ENCODE measurements at places on chromosomes 5 and 9.

DNA sequence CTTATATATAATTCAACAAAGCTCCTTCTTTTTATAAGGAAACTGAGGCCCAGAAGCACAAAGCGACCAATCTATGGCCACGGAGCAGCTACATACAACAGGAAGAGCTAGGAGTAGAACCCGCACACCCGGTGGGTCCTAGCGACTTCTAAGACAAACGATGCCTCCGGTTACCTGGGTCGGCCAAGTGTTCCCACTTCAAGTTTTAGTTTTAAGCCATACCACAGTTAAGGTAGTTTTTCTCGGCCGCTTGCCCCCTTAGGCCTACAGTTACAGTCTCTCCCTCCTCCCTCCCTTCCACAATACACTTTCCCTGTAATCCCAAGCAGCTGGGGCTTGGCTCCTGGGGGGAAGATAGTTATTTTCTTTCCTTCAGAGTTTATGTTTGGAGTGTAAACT lies 533 bp downstream of the SREK1IP1 start:
- DNase-seq: peak; percentile 26

DNA sequence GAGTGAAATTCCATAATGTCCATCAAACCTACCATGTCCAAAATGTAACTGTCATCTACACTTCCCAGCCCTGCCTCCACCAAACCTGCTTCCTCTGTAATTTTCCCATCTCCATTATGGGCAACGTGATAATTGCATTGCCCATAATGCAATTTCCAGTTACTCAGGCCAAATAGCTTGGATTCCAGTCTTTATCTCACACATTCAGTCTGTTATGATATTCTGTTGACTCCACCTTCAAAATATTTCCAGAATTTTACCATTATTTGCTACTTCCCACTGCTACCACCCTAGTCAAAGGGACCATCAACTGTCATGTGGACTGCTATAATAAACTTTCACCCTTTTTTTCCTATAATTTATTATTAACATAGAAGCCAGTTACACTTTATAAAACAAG lies 256.0 kb downstream of the CWC27 start:
- no peak for DNase-seq

- DNase-seq: peak; percentile 68
These were observed 33.5 kb downstream of the SPEF2 start for GRCh38 chr5:35651002-35651756.

- DNase-seq: no peak
These were observed 285.9 kb downstream of the ARHGEF28 start for GRCh38 chr5:73911761-73912393.

DNA sequence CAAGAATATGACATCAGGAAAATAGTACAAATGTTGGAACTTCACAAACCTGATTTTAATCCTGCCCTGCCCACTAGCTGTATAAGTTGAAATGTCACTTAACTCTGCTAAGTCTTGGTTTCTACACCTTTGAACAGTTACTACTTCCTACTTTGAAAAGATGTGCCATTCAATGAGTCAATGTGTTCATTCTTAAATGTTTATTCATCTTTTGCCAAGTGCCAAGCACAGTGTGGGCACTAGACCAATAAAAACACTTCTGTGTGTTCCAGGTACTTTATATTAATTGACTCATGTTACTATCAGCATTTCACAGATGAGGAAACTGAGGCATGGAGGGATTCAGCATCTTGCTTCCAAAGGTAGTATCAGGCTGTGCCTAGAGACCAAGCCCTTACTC lies 12.8 kb downstream of the PDCL start:
- no peak for DNase-seq

DNA sequence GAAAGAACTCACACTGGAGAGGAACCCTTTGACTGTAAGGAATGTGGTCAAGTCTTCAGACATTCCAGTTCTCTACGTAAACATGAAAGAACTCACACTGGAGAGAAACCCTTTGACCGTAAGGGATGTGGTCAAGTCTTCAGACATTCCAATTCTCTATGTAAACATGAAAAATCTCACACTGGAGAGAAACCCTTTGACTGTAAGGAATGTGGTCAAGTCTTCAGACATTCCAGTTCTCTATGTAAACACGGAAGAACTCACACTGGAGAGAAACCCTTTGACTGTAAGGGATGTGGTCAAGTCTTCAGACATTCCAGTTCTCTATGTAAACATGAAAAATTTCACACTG lies 32.6 kb downstream of the MAPK9 start:
- no peak for DNase-seq

DNA sequence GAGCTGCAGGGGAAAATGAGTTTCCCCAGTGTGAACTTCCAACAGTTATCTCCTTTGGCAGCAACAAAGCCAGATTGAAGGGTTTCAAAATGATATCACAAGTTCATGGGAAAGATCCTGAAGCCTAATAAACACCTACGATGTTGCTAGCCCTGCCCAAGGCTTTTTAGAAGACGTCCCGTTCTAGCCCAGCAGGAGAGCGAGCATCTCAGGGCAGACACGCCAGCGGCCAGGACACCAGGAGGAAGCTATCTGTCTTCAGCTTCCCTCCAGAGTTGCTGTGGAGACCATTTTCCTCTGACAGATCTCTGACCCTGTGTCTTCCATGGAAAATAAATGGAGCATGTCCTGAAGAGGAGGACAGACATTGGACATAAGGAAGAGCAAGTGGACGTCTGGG lies 98.4 kb downstream of the FBXO38 start:
- no peak for DNase-seq

DNA sequence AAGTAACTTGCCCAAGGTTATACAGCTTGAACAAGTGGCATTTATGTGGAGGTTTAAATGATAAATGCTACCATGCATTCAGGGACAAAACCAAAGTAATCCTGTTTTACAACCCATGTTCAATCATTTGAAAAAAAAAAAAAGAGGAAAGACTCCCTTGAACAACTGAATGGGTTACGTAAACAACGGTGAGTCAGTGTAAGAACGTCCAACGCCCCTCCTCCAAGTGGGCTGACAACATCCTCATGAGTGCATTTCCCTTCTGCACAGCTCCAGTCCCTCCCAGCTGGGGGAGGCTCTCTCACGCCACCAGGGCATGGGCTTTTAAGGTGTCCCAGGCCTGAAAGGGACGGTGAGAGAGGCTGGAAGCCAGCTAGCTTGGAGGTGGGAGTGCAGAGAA lies 90.0 kb downstream of the PRRT1B start:
- peak; percentile 97 for DNase-seq

DNA sequence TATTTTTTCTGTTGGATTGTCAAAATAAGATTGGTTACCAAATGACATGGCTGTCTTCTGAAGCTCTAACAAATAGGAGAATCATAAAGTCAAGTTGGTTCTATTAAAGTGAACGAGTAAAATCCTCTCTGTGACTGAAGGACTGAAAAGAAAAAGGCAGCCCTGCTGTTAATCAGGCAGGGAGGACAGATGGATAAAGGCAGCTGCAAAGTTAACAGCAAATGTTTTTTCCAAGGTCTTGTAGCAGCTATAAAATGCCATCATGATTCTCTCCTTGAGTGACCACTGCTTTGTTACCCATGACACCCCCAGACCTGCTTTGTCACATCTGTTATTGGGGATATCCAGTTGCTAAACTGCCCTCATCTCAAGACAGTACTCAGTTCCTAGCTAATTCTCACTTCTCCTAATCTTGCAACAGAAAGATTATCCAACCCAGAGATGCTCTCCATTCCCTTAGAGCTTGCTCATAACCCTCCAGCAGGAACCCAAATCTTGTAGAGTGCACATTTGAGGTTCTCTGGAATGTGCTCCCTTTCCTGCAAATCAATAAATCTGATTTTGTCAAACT lies 89.7 kb upstream of the PARP8 start:
- DNase-seq: no peak

DNA sequence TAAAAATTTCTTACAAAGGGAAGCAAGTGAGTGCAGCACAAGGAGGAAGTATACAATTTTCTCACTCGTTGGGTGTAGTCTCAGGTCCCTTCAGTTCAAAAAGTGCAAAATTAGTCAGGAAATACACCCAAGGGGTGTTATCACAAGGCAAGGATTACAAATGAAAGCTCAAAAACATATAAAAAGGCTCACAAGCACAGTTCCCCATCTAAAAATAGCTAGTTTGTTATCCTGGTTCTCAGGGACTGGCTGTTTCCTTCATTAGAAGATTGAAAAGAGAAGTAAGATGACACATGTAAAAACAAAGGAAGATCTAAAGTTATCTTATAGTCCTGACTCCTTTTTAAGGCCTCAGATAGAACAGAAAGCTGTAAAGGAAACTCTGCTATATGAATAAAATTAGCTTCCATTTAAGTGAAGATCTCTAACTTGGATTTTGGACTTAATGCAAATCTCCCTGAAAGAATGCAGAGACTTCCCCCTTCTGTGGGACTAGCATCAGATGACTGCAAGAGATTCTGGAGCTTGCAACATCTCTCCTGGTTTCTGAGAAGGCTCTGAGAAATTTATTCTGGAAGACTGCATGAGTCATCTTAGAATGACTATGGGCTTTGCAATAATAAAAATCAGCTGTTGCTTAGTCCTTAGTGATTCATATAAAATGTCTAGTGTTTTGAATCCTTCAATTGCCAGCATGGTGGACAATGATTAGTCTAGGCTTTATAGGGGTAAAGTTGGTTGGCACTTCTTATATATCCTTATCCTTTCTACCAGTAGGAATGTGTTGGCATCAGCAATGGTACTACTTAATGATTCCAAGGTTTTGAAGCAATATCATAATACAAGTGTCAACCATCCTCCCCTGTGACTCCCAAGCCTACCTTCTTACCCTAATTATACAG lies 25.4 kb downstream of the DAB2 start:
- DNase-seq: peak; percentile 97

- DNase-seq: no peak
These were observed 485.9 kb upstream of the C9orf72 start for GRCh38 chr9:28059192-28059591.
